SW 1271 (cell line): ENCODE measurements at places on chromosomes 2 and 18.

GRCh38 chr2:29954316-29954715 is 32.9 kb upstream of the ALK start:
- DNase-seq: no peak

- no peak for DNase-seq
Observed at GRCh38 chr2:224412141-224413015, 10.5 kb upstream of the FAM124B start.

DNA sequence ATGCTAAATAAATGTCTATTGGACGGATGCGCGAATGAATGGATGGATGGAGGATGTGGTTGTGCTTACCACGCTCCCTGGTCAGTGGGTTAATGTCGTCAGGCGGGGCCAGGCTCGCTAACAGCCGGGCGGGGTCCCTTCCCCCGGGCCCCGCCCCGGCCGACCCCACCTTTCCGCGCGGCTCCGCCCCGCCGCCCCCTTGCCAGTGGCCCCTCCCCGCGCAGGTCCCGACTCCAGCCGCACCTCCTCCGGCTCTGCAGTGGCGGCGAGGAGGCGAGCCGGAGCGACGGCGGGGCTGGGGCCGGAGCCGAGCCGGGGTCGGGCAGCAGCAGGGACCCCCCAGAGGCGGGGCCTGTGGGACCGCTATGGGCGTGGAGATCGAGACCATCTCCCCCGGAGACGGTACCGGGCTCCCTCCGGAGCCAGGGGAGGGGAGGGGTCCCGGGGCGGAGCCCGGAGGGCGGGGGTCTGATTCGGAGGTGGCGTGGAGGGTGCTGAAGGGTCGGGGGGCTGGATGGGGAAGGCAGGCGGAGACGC is at the start of gene FKBP1B:
FKBP1B (plus strand) TSS at position 257 of the 537 bp plus-strand sequence; CDS start at position 366, 109 bp downstream.
- no peak for DNase-seq

DNA sequence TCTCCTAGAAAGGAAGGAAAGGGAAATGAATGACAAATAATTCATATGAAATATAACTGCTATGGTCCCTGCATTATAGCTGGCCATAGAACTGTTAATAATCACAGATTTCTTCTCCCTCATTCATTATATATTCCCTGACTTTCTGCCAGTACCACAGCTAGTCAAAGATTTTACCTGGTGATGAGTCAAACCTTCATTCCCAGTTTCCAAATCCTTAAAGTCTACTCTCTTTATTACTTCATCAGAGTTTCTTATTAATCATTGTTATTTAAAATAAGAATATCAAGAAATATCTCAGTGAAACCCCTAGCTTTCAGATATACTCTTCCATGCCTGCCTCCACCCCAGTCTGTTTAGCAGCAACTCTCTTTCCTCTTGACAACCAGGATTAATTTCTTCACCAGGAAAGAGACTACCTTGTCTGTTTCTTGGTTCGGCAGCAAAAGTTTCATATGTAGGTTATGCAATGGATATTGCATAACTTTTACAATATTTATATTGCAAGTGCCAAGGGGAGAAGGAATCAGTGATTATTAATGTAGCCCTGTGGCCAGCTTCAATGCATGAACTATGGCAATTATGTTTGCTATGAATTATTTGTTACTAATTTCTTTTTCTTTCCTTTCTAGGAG is 533.8 kb downstream of the FBXO15 start:
- DNase-seq: no peak

- no peak for DNase-seq
Observed at GRCh38 chr2:226376516-226377180, 423.0 kb downstream of the IRS1 start.

DNA sequence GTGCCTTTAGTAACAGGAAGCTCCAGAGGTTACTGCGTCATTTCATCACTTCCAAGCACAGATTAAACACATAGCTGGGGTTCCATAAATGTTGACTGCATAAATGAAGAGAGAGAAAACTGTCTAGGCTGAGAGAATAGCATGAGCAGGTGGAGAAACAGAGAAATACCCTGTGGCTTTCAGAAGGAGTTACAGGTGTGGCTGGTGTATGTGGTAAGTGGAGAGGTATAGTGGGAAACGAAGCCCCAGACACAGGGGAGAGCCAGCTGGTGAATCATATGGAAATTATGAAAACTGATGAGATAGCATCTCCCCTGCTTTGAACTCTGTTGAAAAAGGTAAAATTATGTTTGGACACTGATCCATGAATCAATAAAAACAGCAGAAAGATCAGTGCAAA is 807.4 kb upstream of the POU3F3 start:
- no peak for DNase-seq

DNA sequence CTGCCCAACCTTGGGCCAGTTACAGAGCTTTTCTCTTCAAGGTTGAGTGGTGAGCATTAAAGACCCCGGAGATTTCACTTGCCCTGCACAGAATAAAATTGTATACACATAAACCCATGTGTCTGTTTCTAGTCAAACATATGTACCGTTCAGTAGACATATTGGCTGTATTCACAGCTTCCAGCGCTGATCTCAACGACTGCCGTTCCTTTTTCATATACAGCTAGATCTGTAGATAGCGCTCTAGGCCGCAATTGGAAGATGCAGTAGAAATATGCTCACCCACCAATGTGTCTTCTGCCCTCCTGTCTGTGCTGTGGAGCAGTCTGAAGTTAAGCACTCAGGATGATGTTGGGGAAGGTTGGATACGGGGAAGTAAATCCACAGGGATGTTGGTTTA is 317.7 kb downstream of the SETBP1 start:
- DNase-seq: no peak

DNA sequence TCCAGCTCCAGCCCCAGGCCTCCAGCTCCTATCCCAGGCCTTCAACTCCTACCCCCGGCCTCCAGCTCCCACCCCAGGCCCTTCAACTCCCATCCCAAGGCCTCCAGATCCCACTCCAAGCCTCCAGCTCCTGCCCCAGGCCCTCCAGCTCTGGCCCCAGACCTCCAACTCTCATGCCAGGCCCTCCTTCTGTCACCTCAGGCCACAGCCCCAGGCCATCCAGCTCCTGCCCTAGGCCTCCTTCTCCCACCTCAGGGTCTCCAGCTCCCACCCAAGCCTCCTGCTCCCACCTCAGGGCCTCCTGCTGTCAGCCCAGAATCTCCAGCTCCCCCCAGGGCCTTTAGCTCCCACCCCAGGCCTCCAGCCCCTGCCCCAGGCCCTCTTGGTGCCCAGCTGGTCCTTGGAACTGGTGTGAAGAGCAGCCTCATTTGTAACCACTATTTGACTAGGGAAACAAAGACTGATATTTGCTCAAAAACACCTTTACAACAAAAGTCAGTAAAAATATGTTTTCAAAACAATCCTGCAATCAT is 67.8 kb upstream of the SALL3 start:
- DNase-seq: no peak

DNA sequence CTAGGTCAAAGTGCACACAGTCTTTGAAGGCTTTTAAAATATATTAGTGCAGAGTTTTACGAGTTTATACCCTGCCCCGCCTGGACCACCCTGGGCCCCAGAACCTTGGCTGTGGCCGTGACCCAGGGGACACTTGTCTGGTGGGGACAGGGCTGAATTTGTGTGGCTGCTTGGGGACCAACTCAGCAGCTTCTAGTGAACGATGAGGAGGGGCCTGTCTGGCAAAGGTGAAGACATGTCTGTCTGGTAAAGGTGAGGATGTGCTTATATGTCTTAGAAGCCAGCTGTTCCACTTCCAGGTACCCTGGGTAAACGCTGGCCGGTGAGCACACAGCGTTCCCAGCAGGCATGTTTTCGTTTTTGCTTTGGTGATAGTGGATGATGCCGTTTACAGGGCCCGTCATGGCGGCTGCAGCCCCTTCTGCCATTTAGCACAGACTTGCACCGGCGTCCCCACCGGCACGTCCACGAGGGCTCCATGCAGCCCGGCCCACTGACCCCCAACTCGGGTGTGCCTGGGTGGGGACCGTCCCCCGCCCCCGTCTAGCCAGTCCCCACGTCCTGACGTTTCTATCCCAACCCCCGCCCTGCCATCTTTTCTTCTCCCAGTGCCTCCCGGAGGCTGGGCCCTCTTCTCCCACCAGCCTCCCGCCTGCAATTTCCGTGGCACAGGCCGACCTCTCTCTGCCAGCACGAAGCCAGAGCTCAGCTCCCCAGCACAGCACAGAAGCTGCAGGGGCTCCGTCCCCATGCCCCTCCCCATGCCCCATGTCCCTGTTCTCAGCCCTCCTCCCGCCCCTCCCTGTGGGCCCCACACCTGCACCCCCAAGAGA is 67.8 kb downstream of the SLC66A2 start:
- no peak for DNase-seq

- DNase-seq: no peak
Observed at GRCh38 chr18:34971313-34971712, 69.9 kb upstream of the MAPRE2 start.
